ENCODE measurements at places on chromosomes 6 and 20. TPM values are rescaled to one million over a fixed set of nuclear protein-coding genes. Genes with fewer than 3 reads are reported as not detected.

The TRIM31 gene
- total RNA-seq = not detected

The NUS1 gene
- total RNA-seq = 57.3 TPM

GRCh38 chr20:35363190-35363589 lies 48.6 kb downstream of the UQCC1 start:
- no peaks in the 10 kb centered on the region for H3K4me1 ChIP-seq
- no peaks in the 10 kb centered on the region for H3K27me3 ChIP-seq
- no peak for DNase-seq
- H3K27ac ChIP-seq = no peak overlapping the region

DNA sequence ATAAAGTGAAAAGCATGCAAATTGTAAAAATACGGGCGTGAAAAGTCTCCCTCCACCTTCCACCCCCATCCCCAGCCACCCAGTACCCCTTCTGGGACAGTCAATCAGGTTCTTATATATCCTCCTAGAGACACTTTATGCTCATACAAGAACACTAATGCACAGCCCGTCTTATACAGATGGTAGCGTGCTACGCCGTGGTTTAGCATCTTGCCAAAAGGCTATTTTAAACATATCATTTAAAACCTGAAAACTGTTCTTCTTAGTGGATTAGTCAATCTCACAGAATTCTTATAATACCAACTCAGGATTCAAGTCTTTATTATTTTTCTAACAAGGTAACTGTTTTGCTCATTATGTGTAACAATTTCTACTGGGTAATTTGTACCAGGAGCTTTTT lies 57.2 kb upstream of the MRPS10 start:
- H3K36me3 ChIP-seq = no peaks in the 10 kb centered on the region
- H3K4me3 ChIP-seq = no peak overlapping the region
- H3K27ac ChIP-seq = no peak overlapping the region
- DNase-seq = no peak
- H3K4me1 ChIP-seq = peaks cover 11% of the 10 kb centered on the region
- H3K27me3 ChIP-seq = no peaks in the 10 kb centered on the region

- H3K4me3 ChIP-seq = no peak overlapping the region
- no peak for DNase-seq
- no peaks in the 10 kb centered on the region for H3K36me3 ChIP-seq
- peaks cover 8% of the 10 kb centered on the region for H3K4me1 ChIP-seq
Observed at GRCh38 chr6:56671651-56672461, 29.2 kb upstream of the DST start.

- no peaks in the 10 kb centered on the region for H3K36me3 ChIP-seq
- DNase-seq = no peak
- H3K4me1 ChIP-seq = no peaks in the 10 kb centered on the region
- H3K4me3 ChIP-seq = no peak overlapping the region
- H3K27ac ChIP-seq = no peak overlapping the region
Observed at GRCh38 chr6:82032444-82032843, 215.1 kb downstream of the IBTK start.

GRCh38 chr6:127302728-127303660 lies 36.3 kb downstream of the RNF146 start:
- H3K27ac ChIP-seq = no peak overlapping the region
- H3K4me1 ChIP-seq = no peaks in the 10 kb centered on the region
- H3K4me3 ChIP-seq = no peak overlapping the region
- peak; percentile 33 for DNase-seq

DNA sequence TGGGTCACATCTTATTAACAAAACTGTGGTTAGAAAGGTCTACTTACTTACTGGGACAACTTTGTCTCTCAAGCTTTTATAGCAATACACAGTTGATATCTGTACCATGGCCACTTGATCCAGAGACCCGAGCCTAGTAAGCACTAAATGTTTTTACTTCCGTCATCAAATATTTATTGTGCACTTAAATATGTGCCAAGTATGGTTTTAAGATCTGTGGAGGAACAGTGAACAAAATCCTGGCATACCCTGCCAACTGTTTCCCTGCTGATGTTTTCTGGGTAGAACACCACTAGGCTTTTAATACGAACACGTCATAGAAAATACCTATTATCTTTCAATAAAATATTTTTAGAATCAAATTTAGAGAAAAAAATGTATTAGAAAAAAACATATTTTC lies 574.8 kb downstream of the HACE1 start:
- H3K4me1 ChIP-seq = no peaks in the 10 kb centered on the region
- H3K36me3 ChIP-seq = no peaks in the 10 kb centered on the region
- no peak overlapping the region for H3K27ac ChIP-seq
- DNase-seq = no peak
- no peak overlapping the region for H3K4me3 ChIP-seq
- no peaks in the 10 kb centered on the region for H3K27me3 ChIP-seq

DNA sequence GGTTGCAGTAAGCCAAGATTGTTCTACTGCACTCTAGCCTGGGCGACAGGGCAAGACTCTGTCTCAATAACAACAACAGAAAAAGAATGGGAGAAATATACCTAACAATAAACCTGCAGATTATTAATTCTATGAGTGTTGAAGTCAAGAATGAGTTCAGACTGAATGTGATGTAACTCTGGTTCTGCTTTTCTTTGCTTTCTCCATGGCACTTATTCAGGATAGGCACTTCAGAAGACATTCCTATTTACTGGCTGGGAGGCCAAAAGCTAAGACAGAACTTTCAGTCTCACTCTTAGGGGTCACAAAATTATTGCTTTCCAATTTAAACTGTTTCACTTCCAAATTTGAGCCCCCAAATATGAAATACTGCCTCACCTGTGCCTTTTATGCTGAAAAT lies 15.7 kb upstream of the PRIM2 start:
- H3K27me3 ChIP-seq = no peaks in the 10 kb centered on the region
- no peak overlapping the region for H3K4me3 ChIP-seq
- DNase-seq = no peak
- no peaks in the 10 kb centered on the region for H3K36me3 ChIP-seq
- H3K27ac ChIP-seq = no peak overlapping the region

- DNase-seq = no peak
- H3K4me3 ChIP-seq = no peak overlapping the region
- H3K36me3 ChIP-seq = no peaks in the 10 kb centered on the region
- no peaks in the 10 kb centered on the region for H3K4me1 ChIP-seq
- no peaks in the 10 kb centered on the region for H3K27me3 ChIP-seq
Observed at GRCh38 chr20:43539975-43540672, 18.7 kb upstream of the SGK2 start.

DNA sequence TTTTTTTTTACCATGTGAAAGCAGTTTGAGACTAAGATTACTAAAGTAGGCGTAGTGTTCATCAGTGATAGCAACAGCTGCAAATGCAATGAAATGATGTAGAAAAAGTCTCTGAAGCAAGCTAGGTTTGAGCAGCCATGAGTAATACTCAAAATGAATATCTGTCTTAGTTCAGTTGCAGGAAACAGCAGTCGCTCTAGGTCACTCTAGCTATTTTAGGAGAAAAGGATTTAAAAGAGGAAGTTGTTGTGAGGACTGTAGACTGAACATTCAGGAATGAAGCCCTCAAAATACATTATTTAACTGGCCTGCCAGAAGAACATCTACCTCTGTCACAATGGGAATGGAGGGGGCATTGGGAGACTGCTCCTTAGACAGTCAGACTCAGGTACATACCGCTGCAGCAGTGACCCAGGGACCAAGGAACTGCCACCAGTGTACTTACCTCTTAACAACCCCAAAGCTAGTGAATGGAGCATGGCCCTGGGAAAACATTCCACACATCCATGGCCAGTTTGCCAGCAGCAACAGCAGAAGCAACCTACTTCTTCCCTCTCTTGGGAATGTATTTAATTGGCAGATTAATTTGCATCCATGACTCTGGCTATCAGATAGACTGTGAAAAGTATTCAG lies 243.0 kb upstream of the KHDRBS2 start:
- no peaks in the 10 kb centered on the region for H3K4me1 ChIP-seq
- H3K36me3 ChIP-seq = no peaks in the 10 kb centered on the region
- no peak overlapping the region for H3K4me3 ChIP-seq

DNA sequence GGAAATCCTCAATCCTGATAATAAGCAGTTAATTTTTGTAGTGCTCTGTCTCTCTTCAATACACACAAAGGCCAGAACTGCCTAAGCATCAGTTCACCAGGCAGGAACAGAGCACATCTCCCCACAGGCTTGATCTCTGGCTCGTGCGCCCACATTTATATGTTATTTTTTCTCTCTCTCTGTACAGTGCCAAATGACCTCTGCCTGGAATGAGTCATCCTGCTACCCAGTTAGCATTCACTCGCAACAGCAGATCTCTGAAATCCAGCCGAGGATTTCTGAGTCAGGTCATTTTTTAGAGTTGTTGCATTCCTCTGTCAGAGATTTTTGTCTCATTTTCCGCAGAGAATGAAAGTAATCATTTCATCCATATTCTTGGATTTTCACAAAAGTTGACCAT lies 107.1 kb downstream of the COL12A1 start:
- peaks cover 8% of the 10 kb centered on the region for H3K4me1 ChIP-seq
- H3K36me3 ChIP-seq = no peaks in the 10 kb centered on the region
- no peaks in the 10 kb centered on the region for H3K27me3 ChIP-seq

- H3K27ac ChIP-seq = no peak overlapping the region
- no peaks in the 10 kb centered on the region for H3K27me3 ChIP-seq
- no peaks in the 10 kb centered on the region for H3K36me3 ChIP-seq
- H3K4me1 ChIP-seq = no peaks in the 10 kb centered on the region
- no peak overlapping the region for H3K4me3 ChIP-seq
Observed at GRCh38 chr6:127247114-127248096, 19.3 kb upstream of the RNF146 start.

- no peaks in the 10 kb centered on the region for H3K4me1 ChIP-seq
- H3K36me3 ChIP-seq = no peaks in the 10 kb centered on the region
- no peak within 1 kb of the TSS for H3K4me3 ChIP-seq
- H3K27ac ChIP-seq = no peak within 1 kb of the TSS
Observed at GRCh38 chr6:6588064-6588923, at the start of gene LY86. LY86 (plus strand) TSS chr6:6588720; CDS start chr6:6588735, 15 bp downstream.

DNA sequence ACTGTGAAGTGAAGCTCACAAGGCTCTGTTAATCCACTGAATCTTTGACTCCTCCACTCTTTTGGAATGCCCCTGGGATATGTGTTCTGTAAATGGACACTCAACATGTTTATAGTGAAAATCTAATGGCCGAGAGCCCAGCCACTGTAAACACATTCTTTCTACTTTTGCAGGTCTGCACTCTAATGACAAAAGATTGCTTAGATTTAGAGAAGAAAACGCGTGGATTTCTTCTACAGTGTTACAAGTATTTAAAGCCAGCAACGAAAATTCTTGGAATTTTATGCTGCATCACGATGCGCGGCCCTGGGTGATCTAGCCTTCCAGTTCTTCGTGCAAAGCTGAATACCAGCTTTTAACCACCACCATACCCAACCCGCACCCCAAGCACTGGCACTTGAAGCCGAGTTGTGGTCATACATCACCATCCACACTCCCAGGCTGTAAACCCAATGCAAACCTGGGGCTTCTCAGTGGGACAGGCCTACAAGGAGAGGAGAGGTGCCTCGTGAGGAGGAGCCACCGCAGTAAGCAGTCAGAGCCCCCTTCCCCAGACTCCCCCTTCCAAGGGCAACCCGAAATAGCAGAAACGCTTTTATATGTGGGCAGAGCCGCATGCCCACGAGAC lies 3.7 kb upstream of the FOXO3 start:
- H3K4me1 ChIP-seq = peaks cover 5% of the 10 kb centered on the region
- DNase-seq = no peak
- H3K4me3 ChIP-seq = peak overlapping the region; percentile 98
- H3K36me3 ChIP-seq = no peaks in the 10 kb centered on the region

GRCh38 chr20:46215913-46216707 lies 92.2 kb downstream of the CDH22 start:
- H3K4me1 ChIP-seq = peaks cover 10% of the 10 kb centered on the region
- H3K27ac ChIP-seq = no peak overlapping the region
- H3K27me3 ChIP-seq = no peaks in the 10 kb centered on the region
- no peaks in the 10 kb centered on the region for H3K36me3 ChIP-seq
- DNase-seq = no peak

DNA sequence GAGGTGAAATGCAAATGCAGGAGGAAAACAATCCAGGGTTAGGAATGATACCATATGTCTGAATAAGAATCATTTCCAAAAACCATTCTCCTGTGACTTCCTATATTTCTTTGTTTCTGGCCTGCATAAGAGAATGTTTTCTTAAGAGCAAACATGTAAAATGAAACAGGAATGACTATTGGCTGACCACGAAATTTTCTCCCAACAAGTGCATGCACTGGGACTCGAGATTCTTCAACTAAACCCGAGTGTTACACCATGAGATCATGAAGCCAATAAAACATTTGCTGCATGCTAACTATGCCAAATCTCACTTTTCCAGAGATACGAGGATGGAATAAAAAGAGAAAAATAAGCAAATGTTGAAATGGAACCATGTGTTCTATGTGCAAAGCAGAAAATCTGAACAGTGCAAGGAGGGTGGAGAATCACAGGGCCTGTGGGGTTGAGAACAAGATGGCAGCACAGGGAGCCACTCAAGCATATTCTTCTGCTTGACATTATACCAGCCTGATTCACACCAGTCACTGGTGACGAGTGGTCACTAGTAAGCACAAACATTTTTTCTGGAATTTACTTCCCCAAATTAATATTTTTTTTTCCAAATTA lies 212.2 kb upstream of the FOXA2 start:
- DNase-seq = no peak
- no peaks in the 10 kb centered on the region for H3K36me3 ChIP-seq
- no peaks in the 10 kb centered on the region for H3K27me3 ChIP-seq
- H3K27ac ChIP-seq = no peak overlapping the region
- no peak overlapping the region for H3K4me3 ChIP-seq

- peak overlapping the region; percentile 21 for H3K4me3 ChIP-seq
- no peak for DNase-seq
- H3K4me1 ChIP-seq = no peaks in the 10 kb centered on the region
- no peaks in the 10 kb centered on the region for H3K27me3 ChIP-seq
- peaks cover 2% of the 10 kb centered on the region for H3K36me3 ChIP-seq
Observed at GRCh38 chr6:140897349-140897748, 1235.4 kb upstream of the GJE1 start.

GRCh38 chr20:24708411-24709295 lies 239.2 kb downstream of the SYNDIG1 start:
- H3K27me3 ChIP-seq = no peaks in the 10 kb centered on the region
- H3K36me3 ChIP-seq = no peaks in the 10 kb centered on the region
- no peak for DNase-seq
- no peak overlapping the region for H3K27ac ChIP-seq
- H3K4me3 ChIP-seq = no peak overlapping the region

GRCh38 chr6:115891750-115892149 lies 168.9 kb downstream of the FRK start:
- DNase-seq = no peak
- no peak overlapping the region for H3K27ac ChIP-seq
- no peaks in the 10 kb centered on the region for H3K36me3 ChIP-seq

DNA sequence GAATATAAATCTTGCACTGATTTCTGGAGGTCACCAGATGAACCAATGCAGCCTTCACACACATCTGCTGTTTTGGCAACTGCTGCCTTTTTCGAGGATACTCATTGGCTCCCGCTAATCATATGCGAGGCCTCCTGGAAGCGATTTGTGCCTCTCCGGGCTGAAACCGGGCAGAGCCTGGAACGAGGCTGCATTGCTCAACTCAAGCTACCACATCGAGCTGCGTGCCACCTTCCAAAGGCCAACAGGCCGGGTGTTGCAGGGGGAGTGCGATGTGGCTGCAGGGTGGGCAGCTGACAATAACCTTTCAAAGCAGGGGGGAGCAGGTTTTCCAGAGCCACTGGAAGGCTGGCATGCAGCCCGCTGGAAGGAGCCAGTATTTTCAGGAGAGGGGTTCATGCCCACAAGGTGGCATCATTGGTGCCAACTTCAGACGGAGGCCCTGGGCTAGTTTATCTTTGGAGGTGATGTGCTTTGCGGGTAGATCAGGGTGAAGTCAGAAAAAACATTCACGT lies 122.6 kb upstream of the IFNGR1 start:
- no peaks in the 10 kb centered on the region for H3K4me1 ChIP-seq
- DNase-seq = no peak
- H3K36me3 ChIP-seq = no peaks in the 10 kb centered on the region
- no peak overlapping the region for H3K27ac ChIP-seq

- H3K27me3 ChIP-seq = no peaks in the 10 kb centered on the region
- H3K36me3 ChIP-seq = no peaks in the 10 kb centered on the region
- H3K4me1 ChIP-seq = peaks cover 19% of the 10 kb centered on the region
- DNase-seq = no peak
- H3K4me3 ChIP-seq = peak overlapping the region; percentile 77
Observed at GRCh38 chr6:127267646-127268625, 1.3 kb downstream of the RNF146 start.

All from Panc1 (cell line).